Lung (tissue), 17 donors: ENCODE measurements at places on chromosomes 1 and 21. TPM values are rescaled to one million over a fixed set of nuclear protein-coding genes. Genes with fewer than 3 reads are reported as not detected.

DNA sequence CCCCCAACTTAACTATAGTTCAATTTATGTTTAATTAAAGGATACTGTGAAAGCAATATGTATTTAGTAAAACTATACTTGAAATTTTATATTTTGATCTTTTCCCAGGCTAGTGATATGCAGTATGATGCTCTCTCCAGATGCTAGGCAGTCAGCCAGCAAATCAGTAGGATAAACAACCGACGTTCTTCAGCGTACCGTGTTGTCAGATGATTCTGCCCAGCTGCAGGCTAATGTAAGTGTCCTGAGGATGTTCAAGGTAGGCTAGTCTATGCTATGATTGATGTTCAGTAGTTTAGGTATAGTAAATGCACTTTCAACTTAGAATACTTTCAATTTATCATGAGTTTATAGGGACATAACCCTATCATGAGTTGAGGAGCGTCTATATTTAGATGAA is 762.6 kb downstream of the MRPL39 start:
- peak; percentile 34 for DNase-seq

DNA sequence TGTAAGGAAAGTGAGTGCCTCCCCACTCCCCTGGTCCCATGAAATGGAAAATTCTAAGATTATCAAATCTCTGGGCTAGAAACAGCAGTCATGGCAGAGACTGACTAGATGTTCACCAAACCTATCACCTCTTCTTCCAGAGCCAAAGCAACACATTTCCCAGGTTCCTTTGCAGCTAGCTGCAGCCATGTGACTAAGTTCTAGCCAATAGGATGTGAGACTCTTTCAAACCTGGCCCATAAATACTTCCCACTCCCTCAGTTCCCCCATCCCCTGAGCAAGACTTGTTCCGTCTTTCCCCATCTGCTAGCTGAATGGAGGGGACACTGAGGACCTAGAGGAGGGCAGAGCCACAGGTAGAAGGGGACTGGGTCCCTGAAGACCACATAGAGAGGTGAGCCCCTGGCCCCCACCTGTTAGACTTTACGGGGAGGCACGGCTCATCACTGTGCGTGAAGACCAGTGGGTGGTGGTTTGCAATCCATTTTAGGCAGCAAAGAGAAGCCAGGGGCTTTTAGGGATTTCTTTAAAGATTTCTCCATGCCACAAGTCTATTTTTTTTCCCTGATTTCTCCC is 17.2 kb downstream of the FAM43B start:
- no peak for DNase-seq

DNAI4 gene
- total RNA-seq: 24.8 TPM

DNA sequence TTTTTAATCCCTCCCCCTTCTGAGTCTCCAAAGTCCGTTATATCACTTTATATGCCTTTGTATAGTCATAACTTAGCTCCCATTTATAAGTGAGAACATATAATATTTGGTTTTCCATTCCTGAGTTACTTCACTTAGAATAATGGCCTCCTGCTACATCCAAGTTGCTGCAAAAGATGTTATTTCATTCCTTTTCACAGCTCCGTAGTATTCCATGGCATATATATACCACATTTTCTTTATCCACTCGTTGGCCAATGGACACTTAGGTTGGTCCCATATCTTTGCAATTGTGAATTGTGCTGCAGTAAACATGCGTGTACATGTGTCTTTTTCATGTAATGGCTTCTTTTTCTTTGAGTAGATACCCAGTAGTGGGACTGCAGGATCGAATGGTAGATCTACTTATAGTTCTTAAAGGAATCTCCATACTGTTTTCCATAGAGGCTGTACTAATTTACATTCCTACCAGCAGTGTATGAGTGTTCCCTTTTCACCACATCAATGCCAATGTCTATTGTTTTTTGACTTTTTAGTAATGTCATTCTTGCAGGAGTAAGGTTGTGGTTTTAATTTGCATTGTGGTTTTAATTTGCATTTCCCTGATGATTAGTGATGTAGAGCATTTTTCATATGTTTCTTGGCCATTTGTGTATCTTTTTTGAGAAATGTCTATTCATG is 12.3 kb downstream of the MAN1C1 start:
- no peak for DNase-seq

DNA sequence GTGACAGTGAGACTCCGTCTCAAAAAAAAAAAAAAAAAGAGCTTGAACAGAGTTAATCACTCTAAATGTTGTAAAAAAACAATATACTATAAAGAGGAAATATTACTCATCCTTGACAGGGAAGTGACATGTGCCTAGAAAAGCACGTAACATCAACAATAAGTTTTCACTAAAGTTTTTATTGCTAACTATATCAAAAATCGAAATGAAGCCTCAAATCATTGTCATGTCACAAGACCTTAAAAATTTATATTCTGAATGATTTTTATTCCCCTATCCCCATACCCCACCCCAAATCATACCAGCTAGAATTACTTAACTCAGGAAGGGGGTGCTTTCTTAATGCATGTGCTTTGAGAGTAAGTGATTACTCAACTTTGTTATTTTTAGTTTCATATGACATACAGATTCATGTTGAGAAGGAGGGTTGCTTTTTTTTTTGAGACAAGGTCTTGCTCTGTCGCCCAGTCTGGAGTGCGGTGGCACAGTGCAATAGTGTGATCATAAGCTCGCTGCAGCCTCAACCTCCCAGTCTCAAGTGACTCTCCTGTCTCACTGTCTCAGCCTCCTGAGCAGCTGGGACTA is 53.6 kb upstream of the MUTYH start:
- DNase-seq: no peak

OR10Z1 gene
- total RNA-seq: not detected

DNA sequence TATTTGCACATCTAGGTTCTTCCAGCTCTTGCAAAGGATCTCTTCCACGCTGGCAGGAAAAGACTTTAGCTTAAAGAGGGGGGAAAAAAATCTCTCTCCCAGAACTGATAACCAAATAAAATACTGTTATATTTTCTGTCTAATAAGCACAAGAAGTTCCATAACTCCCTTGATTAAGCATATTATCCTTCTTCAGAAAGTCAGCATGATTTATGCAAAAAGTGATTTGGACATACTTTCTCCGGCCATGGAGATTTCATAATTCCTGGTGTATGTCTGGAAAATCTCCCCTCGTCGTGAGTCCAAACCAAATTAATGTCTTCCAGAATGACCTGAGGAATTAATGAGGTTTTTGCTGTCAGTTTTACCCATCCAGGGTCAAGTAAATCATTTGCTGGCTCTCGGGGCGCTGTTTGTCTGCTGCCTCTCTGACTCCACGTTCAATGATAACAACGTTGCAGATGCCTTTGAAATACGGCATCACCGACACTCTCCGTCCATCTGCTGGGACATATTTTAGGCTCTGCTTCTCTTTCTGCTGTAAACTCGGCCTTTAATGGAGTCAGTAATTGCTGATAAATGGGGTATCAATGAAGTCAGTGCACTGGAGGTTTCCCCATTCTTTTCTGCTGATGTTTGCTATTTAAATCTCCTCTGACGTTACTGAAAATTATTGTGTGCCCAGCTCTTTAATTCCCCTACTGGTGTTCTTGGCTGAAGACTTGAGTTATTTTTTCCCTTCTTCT is 112.9 kb downstream of the HLX start:
- peak; percentile 97 for DNase-seq

DNA sequence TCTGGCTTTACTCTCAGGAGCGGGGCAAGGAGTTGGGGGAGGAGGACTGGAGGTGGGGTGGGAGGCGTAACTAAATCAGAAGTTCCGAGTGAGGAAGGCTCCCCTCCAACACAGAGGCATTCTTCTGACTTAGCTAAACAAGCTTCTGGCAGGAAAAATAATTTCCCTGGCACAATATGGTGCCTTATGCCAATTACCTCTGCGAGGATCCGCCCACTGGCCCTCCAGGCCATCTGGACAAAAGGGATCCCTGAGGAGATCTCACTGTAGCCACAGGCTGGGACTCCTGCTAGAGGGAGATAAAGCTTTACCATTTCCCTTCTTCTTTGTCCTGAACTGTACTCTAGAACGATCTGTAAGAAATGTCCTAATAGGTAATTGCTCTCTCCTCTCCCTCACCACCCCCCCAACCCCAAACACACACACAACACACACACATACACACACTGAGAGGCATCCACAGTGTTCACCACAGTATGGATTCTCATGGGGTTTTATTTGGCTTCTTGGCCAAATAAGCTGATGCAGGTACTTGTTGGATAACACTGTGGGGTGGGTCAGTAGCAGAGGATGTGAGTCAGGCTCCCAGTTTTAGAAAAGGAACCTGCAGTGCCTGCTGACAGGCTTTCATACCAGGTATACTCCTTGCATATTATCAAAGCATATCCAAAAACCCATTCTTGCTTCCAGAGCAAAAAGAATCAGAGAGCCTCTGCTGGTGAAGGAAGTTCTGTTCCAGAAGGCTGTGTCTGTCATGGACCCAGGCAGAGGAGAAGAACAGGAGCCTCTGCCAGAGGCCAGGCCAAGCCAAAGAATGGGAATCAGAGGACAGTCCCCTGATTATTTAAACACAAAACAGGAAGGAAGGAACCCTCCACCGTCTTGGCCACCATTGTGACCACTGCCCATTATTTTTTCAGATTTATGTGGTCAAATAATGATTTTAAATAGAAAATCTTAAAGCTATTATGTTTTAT is 169.1 kb downstream of the C1orf21 start:
- DNase-seq: no peak

DNA sequence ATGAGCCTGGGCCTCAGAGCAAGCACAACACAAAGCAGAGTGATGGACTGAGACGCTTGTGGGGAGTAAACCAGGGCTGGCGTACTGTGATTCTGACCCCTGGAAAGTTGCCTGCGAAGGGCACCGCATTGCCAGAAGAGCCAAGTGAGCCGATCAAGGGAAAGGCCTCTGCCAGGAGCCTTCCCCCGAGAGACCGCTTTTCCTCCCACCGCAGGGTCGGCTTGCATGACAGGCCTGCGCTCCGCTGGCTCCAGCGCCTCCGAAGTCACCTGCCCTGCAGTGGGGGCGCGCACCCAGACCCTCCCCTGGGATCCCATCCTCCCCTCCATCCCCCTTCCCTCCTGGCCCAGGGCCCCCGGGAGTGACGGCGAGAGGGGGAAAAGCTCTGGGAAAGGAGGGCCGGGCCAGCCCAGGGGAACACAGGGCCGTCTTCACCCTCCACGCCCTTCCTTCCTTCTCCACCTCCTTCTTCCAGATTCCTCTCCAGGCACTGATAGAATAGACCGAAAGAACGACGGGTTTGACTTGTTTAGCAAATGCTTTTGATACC is 165.0 kb downstream of the TRIM33 start:
- peak; percentile 49 for DNase-seq

DNA sequence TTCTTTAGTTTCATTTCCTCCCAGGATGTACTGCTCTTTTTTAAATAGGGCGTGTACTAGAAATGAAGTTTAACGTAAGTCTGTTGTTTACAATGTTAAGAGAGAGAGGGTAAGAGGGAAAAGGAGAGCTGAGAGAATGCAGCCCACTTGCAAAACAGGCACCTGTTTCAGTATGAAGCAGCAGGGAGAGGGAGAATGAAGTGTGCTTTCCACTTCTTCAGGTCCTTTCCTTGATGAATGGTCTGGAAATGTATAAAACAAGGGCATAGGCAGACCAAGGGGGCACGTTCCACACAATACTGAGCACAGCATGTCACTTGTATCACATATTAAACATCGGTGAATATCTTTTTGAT is 2.0 kb downstream of the KCNA3 start:
- no peak for DNase-seq

DNA sequence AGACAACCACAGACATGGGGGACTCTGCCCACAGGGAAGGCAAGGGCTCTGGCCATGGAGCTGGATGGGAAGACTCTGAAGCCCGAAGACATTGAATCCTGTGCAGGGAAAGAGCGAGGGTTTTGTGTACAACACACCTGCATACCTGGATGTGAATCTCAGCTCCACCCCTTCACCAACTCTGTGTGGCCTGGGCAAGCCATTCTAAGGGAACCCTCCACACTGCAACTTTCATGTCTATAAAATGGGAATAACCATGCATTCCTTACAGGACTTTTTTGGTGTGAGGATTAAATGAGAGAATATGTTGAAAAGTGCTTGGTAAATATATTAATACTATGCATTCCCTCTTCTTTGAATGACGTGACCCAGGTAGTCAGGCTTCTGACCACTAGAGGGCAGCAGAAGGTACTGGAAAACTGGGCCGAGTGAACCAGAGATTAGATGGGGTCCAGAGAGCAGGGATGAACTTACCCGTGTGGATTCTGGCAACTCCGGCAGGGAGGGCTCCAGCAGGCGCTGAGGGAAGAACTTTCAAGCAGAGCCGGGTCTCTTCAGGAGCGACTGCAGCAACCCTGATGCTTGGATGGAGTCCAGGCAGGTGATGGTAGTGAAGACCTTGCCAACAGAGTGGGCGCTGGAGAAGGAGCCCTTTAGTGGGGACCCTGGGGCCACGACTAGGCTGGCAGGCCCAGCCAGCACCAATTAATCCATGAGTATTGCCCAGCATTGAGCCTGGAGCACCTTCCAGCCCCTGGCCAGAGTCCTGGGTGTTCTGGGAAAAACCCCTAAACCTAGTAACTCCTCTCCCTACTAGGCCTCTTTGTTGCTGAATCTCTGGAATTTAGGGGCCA is 834 bp upstream of the ELF3 start:
- DNase-seq: peak; percentile 89

GRCh38 chr21:35127851-35128250 is 78.7 kb upstream of the RUNX1 start:
- DNase-seq: no peak

- no peak for DNase-seq
Observed at GRCh38 chr1:197469620-197470210, 201.7 kb downstream of the CRB1 start.

DNA sequence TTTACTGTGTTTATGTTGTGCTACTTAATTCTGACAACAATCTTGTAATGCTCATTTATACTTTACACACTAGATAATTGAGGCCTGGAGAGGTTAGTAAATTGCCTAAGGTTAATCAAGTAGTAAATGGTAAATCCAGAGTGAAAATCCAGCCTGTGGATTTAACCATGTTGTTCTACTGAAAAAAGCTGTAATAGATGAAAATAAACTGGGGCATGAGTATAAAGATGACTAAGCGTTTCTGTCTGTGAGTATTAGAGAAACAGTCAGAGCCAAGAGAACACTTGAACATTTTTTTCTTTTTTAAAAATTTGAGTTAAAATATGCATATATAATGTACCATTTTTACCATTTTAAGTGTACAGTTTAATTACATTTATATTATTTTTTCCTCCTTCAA is 47.9 kb upstream of the LEPR start:
- DNase-seq: no peak

DNA sequence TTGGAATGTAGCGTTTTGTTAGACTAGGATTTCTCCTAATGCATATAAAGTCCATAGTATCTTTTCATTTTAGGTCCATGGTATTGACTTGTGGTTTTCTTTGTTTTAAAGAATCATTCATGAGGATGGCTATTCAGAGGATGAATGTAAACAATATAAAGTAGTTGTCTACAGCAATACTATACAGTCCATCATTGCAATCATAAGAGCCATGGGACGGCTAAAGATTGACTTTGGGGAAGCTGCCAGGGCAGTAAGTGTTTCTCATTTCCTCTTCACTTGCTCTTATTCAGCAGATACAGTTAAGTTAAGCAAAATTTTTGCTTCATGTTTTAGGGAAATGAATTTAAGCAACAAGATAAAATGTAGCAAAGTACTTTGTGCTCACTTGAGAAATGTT is 25.4 kb downstream of the GNAI3 start:
- no peak for DNase-seq
